Stimulated activated CD8-positive, alpha-beta memory T cell treated with anti-CD3 and anti-CD28 coated beads, Interleukin-12 subunit alpha, Interleukin-12 subunit beta, amount 100 ng/mL, for 4 hours (primary cell): ENCODE measurements at places on chromosomes 5 and 9.

GRCh38 chr9:72590824-72591223 lies 69.4 kb downstream of the TMC1 start:
- no peak for DNase-seq

GRCh38 chr5:45512521-45512920 lies 183.7 kb downstream of the HCN1 start:
- DNase-seq, result no peak

DNA sequence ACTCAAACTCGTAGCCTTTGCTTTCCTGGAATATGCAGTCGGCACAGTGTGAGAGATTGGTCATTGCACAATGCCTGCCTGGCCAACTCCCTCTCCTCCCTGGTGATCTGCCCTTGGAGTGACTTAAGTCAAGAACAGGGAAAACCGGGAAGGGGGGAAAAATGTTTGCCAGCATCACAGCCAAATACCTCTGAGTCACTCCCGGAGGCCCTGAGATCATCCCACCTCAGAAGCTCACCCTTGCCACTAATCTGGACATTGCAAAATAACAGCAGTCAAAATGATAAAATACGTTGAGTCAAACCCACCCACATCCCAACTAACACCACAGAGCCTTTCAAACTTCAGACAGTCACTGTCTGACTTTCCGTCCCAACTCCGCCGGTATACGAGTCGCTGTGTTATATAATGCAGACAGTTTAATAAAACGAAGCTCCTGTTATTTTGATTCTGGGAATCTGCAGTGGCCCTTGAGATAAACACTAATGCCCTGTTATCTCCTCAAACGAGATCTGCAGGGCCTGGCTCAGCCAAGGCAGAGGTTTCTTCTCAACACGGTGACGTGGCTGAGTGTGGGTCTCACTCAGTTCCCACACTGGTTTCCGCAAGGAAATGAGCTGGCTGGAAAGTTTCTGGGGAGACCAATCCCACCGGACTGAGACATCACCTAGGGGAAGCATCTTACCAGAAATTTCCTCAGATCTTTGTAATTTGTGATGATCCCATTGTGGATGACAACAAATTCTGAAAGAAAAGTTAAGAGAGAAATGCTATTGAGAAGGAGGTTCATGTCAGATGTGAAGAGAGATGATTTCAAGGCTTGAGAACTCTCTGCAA lies 22.1 kb downstream of the GFPT2 start:
- no peak for DNase-seq

GRCh38 chr5:93941897-93942296 lies 200.5 kb upstream of the POU5F2 start:
- DNase-seq, result no peak

- no peak for DNase-seq
These were observed 391.9 kb upstream of the WWC1 start for GRCh38 chr5:167899490-167900070.

DNA sequence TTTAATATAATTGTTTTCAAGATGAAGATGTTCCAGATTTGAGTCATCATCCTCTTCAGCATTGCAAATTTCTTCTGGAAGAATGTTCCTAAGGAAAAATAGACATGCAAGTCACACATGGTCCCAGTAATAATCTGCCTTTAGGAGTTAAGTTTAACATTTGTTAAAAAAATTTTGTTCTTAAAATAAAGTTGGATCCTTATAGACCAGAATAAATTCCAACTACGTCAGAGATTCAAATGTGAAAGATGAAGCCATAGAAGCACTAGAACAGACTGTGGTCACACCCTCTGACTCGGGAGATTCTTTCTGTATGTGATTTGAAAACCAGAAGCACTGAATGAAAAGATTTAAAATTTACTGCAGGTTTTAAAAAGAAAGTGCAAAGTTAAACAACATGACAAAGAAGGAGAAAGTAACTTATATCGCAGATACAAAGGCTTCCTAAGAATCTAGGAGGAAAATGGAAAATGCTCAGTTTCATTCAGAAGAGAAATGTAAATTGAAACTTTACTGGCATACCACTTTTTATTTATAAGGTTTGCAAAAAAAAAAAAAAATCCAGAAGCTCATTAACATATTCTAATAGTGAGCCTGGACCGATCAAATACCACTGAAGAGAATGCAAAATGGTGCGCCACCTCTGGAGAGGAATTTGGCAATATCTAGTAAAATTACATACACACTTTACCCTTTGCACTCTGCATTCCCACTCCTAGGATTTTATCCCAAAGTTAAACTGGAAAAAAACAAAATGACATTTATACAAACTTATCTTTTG lies 14.3 kb upstream of the ASPN start:
- DNase-seq, result no peak

- DNase-seq, result no peak
These were observed 54.3 kb downstream of the CERT1 start for GRCh38 chr5:75457161-75457560.

- no peak for DNase-seq
These were observed 76.1 kb upstream of the ADAMTS2 start for GRCh38 chr5:179421144-179421901.

- no peak for DNase-seq
These were observed 83.3 kb downstream of the PRRT1B start for GRCh38 chr9:131628459-131629225.

DNA sequence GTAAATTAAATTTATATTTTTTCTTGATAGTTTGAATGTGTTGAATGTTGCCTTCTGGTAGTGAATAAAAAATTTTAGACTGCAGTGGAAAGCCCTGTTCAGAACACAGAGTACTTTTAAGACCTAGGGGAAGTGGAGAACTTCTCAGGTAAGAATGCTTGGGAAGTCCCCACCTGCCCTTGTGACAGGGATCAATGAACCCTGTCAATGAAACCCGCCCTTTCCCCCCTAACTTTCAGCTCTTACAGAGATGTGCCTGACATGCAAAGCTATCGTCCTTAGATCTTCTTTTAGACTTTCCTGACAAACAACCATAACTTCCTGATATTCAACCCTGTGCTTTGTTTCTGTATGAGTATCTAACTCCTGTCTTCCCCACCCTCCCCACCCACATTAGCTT lies 562.7 kb downstream of the TLE4 start:
- DNase-seq, result no peak

DNA sequence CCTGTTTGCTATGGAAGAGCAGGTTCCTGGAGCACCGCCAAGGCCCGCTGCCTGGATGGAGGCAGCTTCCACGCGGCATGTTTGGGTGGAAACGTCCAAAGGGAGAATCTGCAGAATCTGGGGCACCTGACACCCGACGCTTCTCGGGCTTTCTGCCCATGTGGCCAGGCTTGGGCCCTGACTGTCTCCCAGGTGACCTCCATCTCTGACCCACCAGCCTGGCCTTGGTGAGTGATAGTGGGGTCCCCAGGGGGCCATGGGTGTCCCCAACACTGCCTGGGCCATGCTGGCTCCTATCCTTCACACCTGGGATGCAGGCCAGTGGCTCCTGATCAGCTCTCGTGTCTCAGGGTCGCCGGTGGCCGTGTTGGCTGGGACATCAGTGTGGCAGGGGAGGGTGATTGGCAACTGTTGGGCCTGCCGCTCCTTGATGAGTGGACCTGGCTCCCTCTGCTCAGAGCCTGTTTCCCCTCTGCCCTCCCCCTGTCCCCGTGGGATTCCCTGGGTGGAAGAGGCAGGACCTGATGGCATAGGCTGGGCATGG lies 34.0 kb downstream of the GLT6D1 start:
- no peak for DNase-seq

DNA sequence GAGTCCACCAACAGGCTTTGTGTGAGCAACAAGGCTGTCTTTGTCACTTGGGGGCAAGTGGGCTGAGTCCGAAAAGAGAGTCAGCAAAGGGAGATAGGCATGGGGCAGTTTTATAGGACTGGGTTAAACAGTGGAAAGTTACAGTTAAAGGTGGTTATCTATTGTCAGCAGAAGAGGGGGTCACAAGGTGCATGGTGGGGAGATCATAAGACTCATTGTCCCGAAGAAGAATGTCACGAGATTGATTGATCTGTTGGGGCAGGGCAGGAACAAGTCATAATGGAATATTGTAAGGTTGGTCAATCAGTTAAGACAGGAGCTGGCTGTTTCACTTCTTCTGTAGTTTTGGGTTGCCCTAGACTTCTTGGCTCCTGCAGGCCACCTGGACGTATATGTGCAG lies 7.6 kb upstream of the HMGCS1 start:
- no peak for DNase-seq

GRCh38 chr5:137481596-137481995 lies 17.5 kb downstream of the SPOCK1 start:
- no peak for DNase-seq

GRCh38 chr5:76470976-76471375 lies 67.9 kb downstream of the IQGAP2 start:
- no peak for DNase-seq

- no peak for DNase-seq
These were observed 41.9 kb downstream of the CDH6 start for GRCh38 chr5:31235381-31235780.

- DNase-seq, result no peak
These were observed 377.5 kb downstream of the MED10 start for GRCh38 chr5:6000867-6001266.

- no peak for DNase-seq
These were observed 118.1 kb downstream of the CCDC171 start for GRCh38 chr9:15670894-15671293.

GRCh38 chr9:98365227-98365669 lies 109.8 kb upstream of the TBC1D2 start:
- no peak for DNase-seq

DNA sequence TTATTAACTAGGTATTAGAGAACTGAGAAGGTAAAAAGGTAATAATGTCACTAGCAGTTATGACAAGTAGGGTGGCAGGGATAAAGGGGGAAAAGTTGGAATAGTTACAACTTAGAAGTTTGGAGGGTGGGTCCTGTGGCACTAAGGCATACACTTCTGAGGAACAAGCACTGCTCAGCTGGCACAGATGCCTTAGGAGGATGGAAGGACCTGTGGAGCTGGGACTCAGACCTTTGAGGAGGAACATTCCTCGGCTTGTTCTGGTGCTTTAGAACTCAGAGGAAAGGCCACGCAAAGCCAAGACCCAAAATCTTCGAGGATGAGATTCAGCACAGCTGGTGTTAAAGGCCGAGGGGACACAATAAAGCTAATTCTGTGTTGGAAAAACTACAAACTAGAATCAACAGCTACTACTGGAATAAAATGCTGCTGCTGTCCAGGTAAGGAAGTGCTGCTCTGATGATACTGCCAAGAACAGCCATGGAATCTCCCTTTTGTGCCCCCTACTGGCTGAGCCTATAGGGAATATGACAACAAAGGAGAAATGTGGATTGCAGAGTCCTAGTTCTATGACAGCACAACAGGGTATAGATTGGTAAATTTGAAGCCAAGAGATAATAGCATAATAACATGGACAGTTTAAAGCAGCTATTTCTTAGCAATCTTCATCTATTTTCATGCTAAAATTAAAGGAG lies 126.7 kb downstream of the SLC25A46 start:
- no peak for DNase-seq

DNA sequence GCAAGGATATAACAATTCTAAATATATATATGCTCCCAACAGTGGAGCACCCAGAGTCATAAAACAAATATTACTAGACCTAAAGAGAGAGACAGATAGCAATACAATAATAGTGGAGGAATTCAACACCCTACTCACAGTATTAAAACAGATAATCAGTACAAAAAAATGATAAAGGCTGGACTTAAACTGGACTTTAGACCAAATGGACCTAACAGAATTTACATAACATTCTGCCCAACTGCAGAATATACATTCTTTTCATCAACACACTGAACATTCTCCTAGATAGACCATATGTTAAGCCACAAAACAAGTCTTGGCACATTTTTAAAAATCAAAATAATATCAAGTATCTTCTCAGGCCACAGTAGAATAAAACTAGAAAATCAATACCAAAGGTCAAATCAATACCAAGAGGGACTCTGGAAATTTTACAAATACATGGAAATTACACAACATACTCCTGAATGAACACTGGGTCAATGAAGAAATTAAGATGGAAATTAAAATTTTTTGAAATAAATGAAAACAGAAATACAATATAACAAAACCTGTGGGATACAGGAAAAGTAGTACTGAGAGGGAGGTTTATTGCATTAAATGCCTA lies 100.8 kb downstream of the FBXL17 start:
- no peak for DNase-seq

GRCh38 chr5:139342423-139342723 lies 719 bp downstream of the PAIP2 start:
- DNase-seq, result peak; percentile 68

- no peak for DNase-seq
These were observed 25.5 kb upstream of the NR4A3 start for GRCh38 chr9:99796231-99796630.

DNA sequence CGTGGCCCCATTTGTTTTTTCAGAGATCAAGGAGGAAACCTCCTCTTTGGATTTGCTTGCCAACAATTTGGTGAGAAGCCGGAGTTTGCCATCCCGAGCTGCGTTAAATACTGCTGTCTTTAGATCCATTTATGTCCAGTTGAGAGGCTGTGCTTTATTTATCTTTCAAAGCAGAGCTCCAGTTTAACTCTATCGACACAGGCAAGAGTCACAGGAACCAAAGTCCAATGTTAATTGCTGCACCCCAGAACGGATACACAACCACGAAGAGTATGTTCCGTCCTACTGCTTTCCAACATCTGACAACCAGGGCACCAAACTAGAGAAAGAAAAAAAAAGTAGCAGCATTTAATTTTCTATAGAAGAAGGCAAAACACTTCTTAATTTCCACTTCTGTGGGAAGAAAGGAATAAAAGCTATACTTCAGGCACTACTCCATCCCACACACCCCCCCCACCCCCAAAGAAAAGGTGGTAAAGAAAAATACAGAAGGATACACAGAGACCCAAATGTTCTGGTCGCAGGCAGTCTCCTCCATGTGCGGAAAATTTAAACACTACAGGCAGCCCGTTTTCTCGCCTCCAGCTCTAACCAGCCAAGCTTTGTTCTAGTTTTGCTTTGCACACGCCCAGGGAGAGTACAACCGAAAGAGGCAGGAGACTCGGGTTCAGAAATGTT lies 1.1 kb downstream of the FEM1C start:
- no peak for DNase-seq

DNA sequence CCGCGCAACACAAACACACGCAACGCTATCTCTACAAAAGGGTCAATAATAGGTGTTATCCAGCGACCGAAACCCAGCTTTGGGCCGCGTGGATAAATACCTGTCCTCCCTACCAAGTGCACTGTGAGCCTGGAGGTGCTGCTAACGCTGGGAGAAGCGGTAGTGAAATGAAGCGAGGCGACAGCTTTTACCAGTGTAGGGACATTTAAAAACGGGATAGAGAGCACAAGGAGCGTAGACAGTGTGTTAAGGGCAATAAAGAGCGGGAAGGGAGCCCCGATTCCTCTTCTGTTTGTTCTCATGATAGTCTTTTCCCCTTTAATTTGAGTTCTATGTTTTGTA lies 421 bp upstream of the DEPDC1B start:
- DNase-seq, result no peak

- no peak for DNase-seq
These were observed 445.7 kb upstream of the CLINT1 start for GRCh38 chr5:158304607-158305006.

- no peak for DNase-seq
These were observed 571.3 kb upstream of the CLINT1 start for GRCh38 chr5:158430166-158430797.
